ENCODE measurements at places on chromosomes 5 and 9.

DNA sequence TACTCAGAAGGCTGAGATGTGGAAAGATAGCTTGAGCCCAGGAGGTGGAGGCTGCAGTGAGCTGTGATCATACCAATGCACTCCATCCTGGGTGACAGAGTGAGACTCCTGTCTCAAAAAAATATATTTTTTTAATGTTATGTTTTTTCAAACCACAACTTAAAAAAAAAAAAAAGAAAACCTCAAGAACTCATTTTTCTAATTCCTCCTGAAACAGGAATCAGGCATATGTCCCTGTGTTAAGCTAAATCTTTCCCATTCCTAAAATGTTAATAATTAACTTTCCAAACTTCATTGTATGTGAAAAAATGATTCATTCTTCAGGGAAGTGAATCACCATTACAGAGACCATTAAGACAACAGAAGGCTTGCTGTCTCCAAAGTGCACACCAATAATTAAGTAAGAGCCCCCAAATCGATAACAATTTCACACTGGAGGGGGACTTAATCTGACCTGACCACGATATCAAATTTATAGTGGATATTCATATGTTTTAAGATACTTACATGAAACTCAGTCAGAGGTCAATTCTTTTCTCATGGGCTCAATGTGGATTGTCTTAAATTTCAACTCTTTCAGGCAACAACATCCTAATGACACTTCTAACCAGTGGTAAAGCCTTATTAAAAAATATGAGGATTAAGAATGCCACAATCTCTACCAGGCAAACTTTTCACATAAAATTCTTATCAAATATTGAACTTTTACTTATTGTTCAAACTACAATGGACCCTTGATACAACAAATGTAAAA is 5.2 kb downstream of the CEMIP2 start:
- no peak for DNase-seq

GRCh38 chr9:72193478-72193881 is 44.2 kb downstream of the GDA start:
- DNase-seq = no peak

DNA sequence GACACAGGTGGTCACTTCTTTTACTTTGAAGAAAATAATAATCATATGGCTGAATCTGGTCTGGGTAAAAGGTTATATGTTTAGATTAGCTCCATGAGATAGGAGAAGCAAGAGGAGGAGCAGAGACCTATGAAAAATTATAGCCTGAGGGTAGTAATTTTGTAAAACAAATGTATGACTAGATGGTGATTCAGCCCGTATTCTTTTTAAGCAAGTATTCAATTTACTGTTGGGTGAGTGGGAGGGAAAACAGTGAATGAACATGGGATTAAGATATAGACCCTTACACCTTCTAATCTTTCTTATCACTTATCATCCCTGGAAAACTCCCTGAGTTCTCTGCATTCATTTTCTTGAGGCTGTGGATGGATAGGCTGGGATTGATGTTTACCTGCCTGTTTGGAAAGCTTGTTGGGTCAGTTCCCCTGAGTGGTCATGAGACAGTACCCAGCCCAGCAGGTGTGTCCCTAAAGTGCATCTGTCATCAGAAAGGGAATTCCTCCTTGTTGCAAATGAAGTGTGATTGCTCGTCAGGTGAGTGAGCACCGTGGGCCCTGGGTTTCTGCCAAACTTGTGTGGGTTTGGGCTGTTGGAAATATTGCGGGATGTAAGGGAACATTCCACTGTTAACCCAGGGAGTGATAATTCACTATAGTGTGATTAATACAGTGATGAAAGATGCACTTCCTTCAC is 101.2 kb upstream of the GDNF start:
- no peak for DNase-seq

- no peak for DNase-seq
Measured at GRCh38 chr5:149037817-149038216, 25.0 kb downstream of the SH3TC2 start.

- no peak for DNase-seq
Measured at GRCh38 chr9:136522314-136523237, 23.3 kb downstream of the NOTCH1 start.

GRCh38 chr9:84939774-84940173 is 270.2 kb downstream of the NTRK2 start:
- DNase-seq = no peak

DNA sequence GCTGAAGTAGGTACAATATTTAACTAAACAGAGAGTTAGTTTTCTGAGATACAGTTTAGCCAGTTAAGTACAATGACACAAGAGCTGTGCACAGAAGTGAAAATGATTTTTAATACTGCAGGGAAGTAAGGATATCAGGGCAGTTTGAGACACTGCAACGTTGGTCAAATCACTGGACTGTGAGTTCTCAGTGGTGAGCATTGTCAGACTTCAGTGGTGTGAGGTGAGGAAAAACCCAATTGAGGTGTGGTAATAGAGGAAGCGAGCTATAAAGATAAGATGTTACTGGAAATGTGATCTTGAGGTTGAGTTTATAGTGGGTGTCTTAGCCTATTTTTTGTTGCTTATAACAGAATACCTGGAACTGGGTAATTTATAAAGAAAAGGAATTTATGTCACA is 12.8 kb upstream of the FBXL7 start:
- DNase-seq = no peak

- no peak for DNase-seq
Measured at GRCh38 chr5:109931049-109931780, 241.5 kb downstream of the MAN2A1 start.

DNA sequence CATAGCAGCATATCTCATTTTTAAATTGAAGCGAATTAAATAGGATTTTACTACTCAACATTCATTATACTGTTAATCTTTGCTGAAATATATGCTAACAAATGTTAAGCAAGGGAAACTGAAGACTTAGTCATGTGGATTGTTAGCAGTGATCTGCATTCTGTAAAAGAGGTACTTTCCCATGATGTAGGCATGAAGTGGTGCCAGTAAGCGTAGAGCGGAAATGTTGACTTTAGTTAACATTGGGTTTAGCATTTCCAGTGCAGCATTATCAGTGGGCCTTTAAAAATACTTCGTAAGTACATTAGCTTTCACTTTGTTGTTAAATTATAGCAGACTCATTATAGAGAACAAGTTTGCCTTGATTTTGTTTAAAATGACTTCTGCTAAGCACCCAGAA is 130.3 kb downstream of the CDC42SE2 start:
- DNase-seq = no peak

- no peak for DNase-seq
Measured at GRCh38 chr9:110922145-110922544, 116.1 kb downstream of the LPAR1 start.

DNA sequence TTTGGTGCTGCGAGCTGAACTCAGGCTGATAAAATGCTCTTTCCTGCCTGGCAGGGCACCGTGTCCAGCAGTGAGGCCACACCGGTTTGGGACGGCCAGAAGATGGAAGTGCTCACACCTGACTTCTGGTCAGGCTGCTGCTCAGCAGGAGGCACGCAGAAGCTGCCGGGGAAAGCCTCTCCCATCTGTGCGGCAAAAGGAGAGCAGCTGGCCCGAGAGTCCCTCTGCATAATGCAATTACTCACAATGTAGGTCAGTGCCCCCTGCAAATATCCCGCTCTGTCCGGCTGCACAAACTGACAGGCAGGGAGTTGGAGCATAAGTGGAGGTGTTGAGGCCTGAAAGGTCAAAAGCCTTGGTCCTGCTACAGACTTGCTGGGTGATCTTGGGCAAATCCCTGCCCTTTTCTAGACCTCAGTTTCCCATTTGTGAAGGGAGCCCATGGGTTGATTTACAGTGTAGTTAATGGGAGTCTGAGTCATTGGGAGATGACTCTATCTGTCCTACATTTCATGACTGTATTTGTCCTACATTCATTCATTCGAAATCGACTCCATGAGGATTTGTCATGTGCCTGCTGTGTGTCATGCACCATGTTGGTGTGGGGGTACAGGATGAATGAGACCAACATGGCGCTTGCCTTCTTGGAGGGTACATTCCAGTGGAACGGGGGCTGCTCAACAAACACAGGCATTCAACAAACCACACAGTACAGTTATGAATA is 61.8 kb upstream of the TBC1D2 start:
- DNase-seq = no peak

DNA sequence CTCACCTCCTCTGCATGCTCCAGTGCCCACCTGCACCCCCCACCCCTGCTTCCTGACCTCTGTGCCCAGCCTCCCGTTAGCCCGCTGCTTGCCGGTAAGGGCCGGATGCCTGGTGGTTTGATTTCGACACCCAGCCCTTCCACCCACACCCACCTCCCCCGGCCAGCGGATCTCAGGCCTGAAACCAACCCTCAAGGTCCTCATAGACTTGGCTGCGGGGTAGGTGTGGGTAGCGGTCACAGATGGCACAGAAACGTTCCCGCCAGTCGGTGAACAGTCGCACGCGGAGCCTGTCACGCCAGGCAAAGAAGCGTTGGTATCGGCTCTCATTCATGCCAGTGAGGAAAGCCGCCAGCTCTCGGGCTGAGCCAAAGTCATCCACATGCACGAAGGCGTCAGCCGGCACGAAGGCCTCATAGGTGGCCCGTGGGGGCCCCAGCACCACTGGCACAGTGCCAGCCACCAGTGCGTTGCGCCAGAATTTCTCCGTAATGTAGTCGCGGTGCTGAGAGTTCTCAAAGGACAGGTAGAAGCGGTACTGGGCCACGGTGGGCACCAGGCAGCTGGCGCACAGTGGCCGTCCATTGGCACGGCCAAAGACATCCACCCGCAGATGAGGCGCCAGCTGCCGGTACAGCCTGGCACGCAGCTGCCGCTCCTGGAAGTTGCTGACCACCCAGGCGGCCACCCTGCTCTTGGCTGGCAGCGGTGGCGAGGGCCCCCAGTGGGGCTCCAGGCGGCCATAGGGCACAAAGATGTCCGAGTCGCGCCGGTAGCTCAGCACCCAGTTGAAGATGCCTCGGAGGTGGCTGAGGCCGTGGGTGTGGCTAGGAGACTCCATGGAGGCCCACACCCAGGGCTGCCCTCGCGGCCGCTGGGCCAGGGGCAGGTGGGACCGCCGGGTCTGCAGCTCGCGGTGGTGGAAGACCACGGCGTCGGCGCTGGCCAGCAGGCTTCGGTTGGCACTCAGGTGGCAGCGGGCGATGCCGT is 1.1 kb downstream of the FUT7 start:
- peak; percentile 24 for DNase-seq

DNA sequence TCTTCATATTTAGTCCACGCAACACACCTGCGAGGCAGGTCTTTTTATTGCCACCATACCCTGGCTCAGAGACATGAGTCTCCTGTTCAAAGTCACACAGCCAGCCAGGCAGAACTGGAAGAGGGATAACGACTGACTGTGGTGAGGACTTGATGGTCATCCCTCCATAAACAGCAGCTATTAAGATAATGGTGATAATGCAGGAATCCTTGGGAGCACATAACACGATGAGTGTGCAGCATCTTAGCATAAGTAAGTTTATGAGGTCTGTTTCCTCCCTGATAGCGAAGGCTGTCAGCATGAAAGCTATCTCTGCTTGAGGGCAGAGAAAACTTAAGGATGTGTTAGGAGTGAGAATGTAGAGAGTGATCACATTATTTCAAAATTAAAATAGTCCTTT is 30.9 kb downstream of the KCTD16 start:
- no peak for DNase-seq

GRCh38 chr5:155943516-155944407 is 383.2 kb upstream of the SGCD start:
- peak; percentile 5 for DNase-seq

GRCh38 chr5:14727928-14728458 is 63.5 kb downstream of the OTULIN start:
- DNase-seq = no peak

DNA sequence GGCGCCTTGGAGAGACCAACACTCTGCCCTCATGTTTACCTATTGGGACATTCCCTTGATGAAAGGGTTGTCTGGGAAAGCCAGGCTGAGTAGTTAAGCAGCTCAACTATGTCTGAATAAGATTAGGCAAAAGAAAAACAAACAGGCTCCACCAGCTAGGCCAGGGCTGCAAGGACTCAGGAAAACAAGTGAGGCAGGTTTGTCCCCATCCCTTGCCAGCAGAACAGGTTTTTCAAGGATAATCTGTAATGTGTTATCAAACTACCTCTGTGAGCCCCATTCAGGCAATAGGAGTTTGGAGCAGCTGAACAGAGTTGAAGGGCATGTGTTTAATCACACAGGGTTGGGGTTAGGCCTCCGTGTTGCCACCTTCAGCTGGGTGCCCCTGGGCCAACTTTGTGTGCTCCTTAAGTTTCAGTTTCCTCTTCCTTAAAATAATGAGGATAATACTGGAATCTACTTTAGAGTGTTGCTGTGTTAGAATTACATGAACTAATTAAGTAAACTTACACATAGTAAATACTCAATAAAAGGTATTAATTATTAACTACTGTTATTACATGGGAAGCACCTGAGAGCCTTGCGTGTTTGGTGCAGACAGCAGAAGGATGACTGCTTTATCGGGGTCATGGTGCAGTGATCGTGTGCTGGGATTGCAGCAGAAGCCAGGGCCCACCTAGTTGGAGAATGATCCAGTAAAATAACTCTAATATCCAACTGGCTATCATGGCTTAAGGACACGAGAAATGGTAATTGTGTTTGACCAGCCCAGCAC is 72.1 kb upstream of the ATP10B start:
- no peak for DNase-seq
